ENCODE measurements at places on chromosomes 13 and 19. TPM values are rescaled to one million over a fixed set of nuclear protein-coding genes. Genes with fewer than 3 reads are reported as not detected.

PCP2 gene
- total RNA-seq: not detected

FCER2 gene
- not detected for total RNA-seq

SHD gene
- 7.5 TPM for total RNA-seq

GRCh38 chr19:55197528-55197927 is 11.8 kb downstream of the PTPRH start:
- H3K27ac ChIP-seq: no peak overlapping the region
- no peaks in the 10 kb centered on the region for H3K4me1 ChIP-seq
- peak; percentile 67 for DNase-seq
- H3K27me3 ChIP-seq: no peaks in the 10 kb centered on the region
- no peaks in the 10 kb centered on the region for H3K36me3 ChIP-seq

GRCh38 chr19:55434356-55434919 is 8.7 kb downstream of the SHISA7 start:
- H3K4me1 ChIP-seq: no peaks in the 10 kb centered on the region
- H3K27ac ChIP-seq: no peak overlapping the region
- DNase-seq: no peak
- peaks cover 29% of the 10 kb centered on the region for H3K27me3 ChIP-seq
- H3K4me3 ChIP-seq: no peak overlapping the region

- H3K36me3 ChIP-seq: no peaks in the 10 kb centered on the region
- no peaks in the 10 kb centered on the region for H3K27me3 ChIP-seq
- DNase-seq: peak; percentile 70
- 0 out of 2 replicates have a peak, but pooled peaks cover 4% of the 10 kb centered on the region for H3K4me1 ChIP-seq
- no peak overlapping the region for H3K27ac ChIP-seq
- no peak overlapping the region for H3K4me3 ChIP-seq
Measured at GRCh38 chr19:38213911-38214625, 10.0 kb downstream of the DPF1 start.

GRCh38 chr13:42803563-42804204 is 22.3 kb downstream of the FAM216B start:
- H3K27ac ChIP-seq: no peak overlapping the region
- no peaks in the 10 kb centered on the region for H3K27me3 ChIP-seq
- H3K4me3 ChIP-seq: no peak overlapping the region

DNA sequence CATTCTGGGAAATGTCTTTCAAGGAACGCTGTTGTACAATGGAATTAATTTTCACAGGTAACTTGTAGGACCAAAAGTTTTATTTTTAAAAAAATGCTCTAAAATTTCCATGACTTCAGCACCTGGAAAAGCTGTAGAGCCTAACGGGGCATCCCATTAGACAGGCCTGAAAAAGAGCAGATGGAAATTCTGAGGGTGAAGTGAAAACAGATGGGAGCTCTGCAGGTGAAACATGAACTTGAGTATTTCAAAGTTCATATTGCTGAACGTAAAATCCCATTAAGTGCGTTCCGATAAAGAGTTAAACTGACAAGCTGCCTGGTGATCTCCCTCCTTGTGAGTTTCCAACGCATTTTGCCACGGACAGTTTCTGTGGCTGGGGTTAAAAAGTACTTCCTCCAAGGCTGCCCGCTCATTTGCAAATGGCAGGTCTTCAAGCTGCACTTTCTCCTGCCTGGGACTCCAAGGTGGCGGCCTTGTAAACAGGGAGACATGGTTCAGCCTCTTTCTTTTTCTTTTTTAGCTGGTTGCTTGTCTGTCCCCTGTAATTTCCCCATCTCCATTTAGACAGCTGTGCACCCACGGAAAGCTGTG is 450.4 kb downstream of the FGF9 start:
- peaks cover 11% of the 10 kb centered on the region for H3K4me1 ChIP-seq
- no peaks in the 10 kb centered on the region for H3K27me3 ChIP-seq
- no peaks in the 10 kb centered on the region for H3K36me3 ChIP-seq

DNA sequence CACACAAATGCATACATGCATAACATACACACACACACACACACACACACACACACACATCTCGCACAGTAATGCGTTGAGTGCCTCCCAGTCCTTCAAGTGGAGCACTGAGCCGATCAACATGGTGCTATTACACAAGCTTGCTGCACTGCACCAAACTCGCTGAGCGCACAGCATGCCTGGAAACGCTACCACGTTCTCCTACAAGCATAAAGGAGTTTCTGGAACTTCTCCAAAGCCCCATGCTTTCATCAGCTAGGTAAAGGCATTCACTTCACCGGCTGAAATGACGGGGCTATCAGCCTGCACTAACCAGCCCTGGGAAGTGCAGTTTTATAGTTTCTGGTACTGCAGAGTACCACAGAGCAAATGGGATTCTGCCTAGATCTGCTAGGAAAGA is 92.7 kb downstream of the FGF14 start:
- H3K4me3 ChIP-seq: no peak overlapping the region
- H3K27me3 ChIP-seq: no peaks in the 10 kb centered on the region
- H3K27ac ChIP-seq: no peak overlapping the region
- DNase-seq: no peak
- H3K4me1 ChIP-seq: no peaks in the 10 kb centered on the region

GRCh38 chr13:114115191-114115671 is 17.2 kb downstream of the RASA3 start:
- H3K4me1 ChIP-seq: peaks cover 17% of the 10 kb centered on the region
- no peaks in the 10 kb centered on the region for H3K36me3 ChIP-seq
- no peaks in the 10 kb centered on the region for H3K27me3 ChIP-seq
- H3K27ac ChIP-seq: no peak overlapping the region
- no peak for DNase-seq
- no peak overlapping the region for H3K4me3 ChIP-seq

DNA sequence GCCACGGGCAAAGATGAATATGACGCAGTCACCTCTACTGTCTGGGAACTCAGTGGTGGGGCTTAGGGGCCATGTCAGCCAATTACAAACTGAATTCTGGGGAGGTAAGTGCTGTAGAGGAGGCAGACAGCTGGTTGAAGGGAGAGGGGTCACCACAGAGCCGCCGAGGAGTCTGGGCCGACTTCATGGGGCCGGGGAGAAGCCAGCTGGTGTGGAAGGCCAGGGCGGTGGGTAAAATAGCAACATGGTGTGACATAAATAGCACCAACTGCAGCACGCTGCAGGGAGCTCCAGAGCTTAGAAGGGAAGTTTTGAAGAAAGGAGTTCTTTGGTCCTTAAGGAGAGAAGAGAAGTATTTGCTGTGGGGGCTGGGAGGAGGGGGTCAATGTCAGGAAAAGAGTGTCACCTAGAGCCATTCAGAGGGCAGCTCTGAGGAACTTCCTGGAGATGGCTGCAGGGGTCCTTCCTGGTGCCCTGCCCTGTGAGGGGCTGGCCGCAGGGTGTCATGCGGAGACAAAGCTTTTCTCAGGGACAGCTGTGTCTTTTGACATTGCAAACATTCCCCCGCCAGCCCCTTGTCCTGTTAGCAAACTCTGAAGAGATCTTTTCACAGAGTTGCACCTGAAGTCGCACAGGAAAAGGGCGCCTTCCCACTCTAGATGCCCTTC is 6.4 kb downstream of the METTL21C start:
- H3K4me3 ChIP-seq: no peak overlapping the region
- peak; percentile 72 for DNase-seq
- H3K36me3 ChIP-seq: no peaks in the 10 kb centered on the region
- no peaks in the 10 kb centered on the region for H3K27me3 ChIP-seq
- H3K27ac ChIP-seq: 0 out of 2 replicates have a peak overlapping the region, but pooled peaks have one; percentile 67

DNA sequence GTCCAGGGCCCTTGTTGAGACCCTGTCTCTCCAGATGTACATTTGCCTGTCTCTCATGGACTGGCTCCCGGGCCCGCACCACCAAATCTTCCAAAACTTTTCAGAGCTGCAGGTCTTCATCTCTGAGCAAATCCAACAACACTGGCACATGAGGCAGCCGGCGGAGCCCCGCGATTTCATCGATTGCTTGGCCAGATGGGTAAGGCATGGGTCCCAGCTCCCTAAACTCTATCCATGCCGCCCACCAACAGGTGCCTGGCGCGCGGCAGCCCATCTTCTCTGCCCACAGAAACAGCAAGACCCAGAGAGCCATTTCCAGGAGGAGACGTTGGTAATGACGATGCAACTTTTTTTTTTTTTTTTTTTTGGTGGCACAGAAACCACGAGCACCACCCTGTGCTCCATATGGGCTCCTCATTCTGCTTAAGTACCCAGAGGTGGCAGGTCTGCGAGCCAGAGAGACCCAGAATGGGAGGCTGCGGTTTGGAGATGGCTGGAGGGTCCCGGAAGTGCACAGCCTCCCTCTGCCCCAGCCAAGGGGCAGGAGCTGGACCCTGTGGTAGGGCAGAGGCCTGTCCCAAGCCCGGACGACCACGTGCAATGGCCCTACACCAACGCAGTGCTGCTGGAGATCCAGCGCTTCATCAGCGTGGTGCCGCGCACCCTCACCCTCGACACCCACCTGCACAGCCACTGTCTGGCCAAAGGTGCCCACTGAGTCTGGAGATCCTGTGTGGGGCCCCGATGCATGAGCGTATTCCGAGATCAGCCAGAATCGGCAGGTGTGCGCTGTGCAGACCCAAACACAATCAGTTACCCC is 22.6 kb downstream of the CYP2F1 start:
- H3K4me1 ChIP-seq: no peaks in the 10 kb centered on the region
- no peaks in the 10 kb centered on the region for H3K36me3 ChIP-seq
- peak overlapping the region; percentile 63 for H3K4me3 ChIP-seq
- H3K27me3 ChIP-seq: peaks cover 5% of the 10 kb centered on the region
- DNase-seq: no peak
- H3K27ac ChIP-seq: 0 out of 2 replicates have a peak overlapping the region, but pooled peaks have one; percentile 39

- no peak for DNase-seq
- H3K27me3 ChIP-seq: no peaks in the 10 kb centered on the region
Measured at GRCh38 chr13:100636441-100636840, 38.2 kb downstream of the TMTC4 start.

- DNase-seq: no peak
- no peaks in the 10 kb centered on the region for H3K27me3 ChIP-seq
- no peak overlapping the region for H3K27ac ChIP-seq
- no peaks in the 10 kb centered on the region for H3K36me3 ChIP-seq
- H3K4me1 ChIP-seq: no peaks in the 10 kb centered on the region
- no peak overlapping the region for H3K4me3 ChIP-seq
Measured at GRCh38 chr13:111339366-111340143, 19.1 kb downstream of the TEX29 start.

Data from GM23338 (cell line).